ENCODE measurements at places on chromosomes 12 and 14. TPM values are rescaled to one million over a fixed set of nuclear protein-coding genes. Genes with fewer than 3 reads are reported as not detected.
A peak's percentile ranks its signal among the peaks of the same experiment; 100 is the strongest.

NCKAP5L gene
- total RNA-seq, result 29.8 TPM

- no peak for DNase-seq
These were observed 319 bp downstream of the GALNT6 start for GRCh38 chr12:51390891-51391282.

DNA sequence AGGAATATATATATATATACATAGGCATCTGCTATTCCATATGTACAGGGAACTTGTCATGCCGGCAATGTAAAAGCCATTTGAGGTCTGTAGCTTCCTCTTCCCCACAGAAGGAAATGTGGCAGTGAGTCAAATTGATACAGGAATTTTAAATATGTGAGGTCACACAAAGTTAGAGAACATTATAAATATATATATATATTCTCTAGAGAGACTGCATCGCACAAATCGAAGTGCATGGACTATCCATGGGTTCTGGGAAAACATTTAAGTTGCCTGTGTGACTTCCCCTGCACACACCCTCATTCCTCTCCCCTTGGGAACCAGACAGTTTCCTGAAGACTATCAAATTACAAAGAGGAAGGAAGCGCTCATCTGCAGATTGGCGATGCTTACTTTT is 100.9 kb upstream of the CCDC91 start:
- DNase-seq, result peak; percentile 38

DNA sequence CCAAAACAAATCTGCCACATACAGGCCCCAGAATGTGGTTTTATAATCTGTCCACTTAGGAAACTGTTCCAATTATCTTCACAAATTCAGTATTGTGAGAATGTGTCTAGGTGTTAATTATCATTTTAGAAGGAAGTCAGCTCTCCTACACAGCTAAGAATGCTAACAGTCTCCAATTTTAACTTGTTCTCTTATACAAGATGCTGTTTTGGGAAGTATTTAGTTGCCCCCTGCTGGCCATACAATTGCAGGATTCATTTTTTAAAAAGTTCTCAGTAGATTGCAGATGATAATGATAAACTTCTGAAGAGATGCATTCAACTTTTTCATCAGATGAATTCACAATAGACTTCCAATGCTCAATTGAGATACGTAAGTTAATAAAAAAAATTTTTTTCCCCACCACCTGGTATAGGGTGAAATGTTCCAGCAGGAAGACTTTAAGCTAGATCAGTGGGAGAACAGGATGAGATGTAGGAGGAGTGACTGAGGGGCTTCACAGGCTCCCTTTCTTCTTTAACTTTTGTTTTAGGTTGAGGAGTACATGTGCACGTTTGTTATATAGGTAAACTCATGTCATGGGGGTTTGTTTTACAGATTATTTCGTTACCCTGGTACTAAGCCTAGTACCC is 27.3 kb upstream of the OSBPL8 start:
- DNase-seq, result peak; percentile 59

HOXC13 gene
- total RNA-seq, result 9.1 TPM

DNA sequence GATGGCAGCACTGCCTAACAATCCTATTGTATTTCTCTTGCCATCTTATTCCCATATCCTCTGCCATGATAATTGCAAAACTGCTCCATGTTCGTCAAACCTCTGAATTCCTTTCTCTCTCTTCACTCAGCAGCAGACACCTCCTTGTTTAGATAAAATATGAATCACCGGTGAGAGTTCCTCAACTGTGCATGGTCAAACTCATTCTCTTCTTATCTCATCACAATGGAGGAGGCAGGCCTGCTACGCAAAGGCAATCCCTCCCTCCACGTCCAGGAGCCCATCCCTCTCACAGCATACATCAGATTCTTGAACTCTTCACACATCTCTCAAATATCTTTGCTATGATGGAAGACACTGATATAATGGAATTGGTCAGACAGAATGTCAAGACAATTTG is 90.1 kb upstream of the DAAM1 start:
- DNase-seq, result peak; percentile 69

GRCh38 chr12:85076688-85077430 is 40.7 kb downstream of the LRRIQ1 start:
- peak; percentile 65 for DNase-seq

PLEK2 gene
- 0.64 TPM for total RNA-seq

- DNase-seq, result peak; percentile 52
These were observed 193.9 kb downstream of the EMP1 start for GRCh38 chr12:13390381-13390861.

DNA sequence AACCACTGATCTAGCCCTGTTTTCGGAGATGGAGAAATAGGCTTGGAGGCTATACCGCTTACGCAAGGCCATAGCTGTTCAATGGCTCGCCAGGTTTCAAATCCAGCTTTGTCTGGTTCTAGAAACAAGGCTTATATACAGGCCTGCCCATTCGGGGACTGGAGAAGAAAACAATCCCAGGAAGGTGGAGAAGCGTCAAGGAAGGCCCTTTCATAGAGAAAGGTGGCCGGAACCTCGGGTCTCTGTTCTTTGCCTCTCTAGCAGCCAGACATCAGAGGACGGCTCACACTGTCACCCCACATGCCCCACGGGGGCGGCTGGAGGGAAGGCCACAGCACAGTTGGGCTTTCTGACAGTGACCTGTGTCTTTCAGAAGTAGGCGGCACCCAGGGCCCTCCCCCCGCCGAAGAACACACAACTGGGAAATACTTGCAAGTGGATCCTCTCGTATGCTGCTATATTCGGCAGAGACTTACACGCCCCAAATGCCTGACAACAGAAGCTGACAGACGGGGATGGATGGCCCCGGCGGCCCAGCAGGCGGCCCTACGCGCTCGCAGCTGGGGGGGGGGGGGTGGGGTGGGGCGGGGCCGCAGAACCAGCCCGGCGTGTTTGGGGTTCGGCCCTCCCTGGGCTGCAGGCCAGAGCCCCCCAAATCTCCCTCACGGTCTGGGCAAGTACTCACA is 4.5 kb upstream of the SETD1B start:
- DNase-seq, result peak; percentile 86

GRCh38 chr12:12954878-12955625 is 3.1 kb upstream of the GPRC5D start:
- no peak for DNase-seq

DNA sequence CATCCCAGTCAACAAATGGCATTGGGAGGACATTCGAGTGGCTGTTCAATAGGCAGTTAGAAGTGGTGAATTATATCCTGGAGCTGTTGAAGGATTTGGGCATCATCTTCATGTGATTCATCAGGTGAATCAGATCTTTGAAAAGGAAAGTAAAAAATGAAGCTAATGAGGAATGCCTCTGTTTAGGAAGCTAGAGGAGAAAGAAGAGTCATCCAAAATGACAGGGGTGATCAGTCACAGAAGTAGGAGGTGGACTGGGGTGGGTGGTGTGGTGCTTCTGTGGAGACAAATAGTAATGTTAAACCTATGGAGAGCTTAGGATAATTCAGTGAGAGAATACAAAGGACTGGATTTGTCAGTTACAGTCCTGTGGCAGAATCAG is 32.7 kb downstream of the DIP2B start:
- peak; percentile 77 for DNase-seq

- DNase-seq, result no peak
These were observed 44.9 kb downstream of the ADCK1 start for GRCh38 chr14:77844802-77845201.

DNA sequence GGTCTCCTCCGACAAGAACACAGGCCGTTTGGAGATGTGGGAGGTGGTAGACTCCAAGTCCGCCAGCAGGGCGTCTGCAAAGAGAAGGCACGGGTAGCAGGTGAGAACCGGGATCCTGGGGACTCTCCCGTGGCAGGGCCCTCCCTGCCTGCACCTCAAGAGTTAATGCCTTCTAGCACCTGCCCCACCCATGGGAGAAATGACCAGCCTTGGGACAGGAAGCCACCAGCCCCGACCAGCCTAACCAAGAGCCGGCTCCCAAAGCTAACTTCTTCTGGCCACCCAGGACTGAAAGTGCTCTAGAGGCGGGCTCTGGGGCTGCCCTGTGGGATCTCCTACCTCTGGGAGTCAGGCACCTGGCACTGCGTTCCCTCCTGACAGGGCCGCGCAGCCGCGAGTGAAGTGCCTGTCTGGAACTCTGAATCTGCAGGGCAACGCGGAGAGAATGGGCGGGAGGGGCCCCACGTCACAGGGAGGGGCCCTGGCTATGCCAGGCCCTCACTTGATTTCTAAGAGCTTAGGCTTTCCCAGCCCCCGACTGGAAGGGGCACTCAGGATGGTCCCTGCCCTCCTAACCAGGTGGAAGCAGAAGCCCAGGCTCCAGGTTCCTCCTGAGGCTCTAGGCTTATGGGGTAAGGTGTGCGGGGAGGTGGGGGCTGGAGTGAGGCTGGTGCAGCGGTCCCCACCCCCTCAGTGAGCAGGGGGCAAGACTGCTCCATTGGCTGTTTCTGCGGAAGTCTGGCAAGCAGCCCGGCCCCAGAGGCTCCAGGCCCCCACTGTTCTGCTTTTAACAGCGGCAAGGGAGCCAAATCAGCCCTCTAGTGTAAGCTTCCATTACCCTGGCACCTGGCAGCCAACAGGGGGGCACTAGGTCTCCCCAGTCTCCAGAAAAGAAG is 23.6 kb upstream of the RPLP0 start:
- no peak for DNase-seq

COL2A1 gene
- not detected for total RNA-seq

DNA sequence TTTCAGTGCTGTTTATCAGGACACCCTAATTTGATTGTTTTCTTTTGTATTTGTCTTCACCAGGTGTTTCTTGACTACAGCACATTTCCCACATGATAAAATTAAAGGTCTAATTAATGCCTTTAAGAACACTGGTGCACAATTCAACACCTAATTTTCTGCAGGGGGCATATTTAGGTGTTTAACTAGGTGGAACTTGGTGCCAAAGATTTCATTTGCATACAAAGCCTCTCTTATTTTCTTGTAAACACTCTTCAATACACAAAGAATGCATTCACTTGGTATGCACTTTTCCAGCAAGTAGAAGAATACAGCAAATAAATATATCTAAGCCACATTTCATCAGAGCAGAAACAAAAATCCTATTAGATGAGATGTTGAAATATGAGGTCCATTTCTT is 646.2 kb upstream of the FOXG1 start:
- no peak for DNase-seq

GRCh38 chr14:91232603-91233002 is 11.9 kb downstream of the GPR68 start:
- no peak for DNase-seq

GYS2 gene
- total RNA-seq, result not detected

DNA sequence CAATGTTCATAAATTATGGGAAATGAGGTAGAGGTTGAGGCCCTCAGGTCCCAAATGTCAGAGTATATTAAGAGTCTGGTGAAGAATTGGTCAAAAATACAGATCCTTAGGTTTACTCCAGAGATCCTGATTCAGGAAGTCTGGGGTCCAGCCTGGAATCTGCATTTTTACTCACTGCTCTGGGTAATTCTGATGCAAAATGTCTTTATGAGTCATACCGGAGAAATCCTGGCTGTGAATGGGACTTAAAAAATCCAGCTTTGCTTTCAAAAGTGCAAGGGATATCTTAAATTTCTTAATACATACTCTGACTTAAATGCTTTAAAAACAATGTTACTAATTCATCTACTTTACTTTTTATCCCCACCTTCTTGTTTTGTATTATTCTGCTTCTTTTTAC is 74.5 kb downstream of the FERMT2 start:
- DNase-seq, result peak; percentile 76

GRCh38 chr14:66944872-66945271 is 244.4 kb upstream of the GARIN2 start:
- peak; percentile 61 for DNase-seq

- DNase-seq, result no peak
These were observed 230.8 kb downstream of the NUAK1 start for GRCh38 chr12:105907982-105908381.

DNA sequence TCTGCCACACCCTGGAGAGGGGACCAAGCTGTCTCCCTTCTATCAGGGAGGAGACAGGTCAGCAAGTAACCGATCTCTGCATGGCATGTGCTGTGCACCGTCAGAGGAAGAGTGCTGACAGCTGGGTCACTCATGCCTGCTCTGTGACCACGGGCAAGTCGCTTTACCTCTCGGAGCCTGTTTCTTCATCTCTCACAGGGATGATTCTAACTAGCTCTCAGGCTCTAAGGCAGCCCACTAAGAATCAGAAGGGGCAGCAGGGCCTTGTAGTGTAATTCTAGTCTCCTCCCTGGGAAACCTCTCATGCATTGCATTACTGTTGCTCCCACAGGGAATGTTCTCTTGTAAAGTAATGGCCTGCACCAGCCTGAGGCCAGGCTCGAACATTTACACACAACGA is 11.9 kb downstream of the CD9 start:
- DNase-seq, result peak; percentile 61

DNA sequence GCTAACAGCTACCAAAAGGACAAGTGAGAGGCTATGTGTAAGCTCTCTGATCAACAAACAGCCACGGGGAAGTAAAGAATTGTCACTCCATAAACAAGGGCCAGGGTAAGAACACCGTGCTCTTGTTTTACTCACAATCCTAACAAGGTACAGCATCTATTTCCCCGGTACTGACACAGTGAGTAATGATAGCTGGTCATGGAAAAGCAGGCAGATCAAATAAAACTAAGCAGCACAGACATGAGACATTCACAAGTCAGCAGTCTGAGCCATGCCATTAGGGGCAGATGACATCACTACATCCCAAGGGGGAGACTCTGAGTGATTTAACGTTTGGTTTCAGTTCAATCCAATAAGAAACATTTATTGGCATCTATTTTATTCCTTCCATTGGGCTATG is 54.4 kb downstream of the ARL6IP4 start:
- peak; percentile 79 for DNase-seq

GRCh38 chr12:94571556-94571955 is 78.8 kb downstream of the TMCC3 start:
- DNase-seq, result peak; percentile 44

- no peak for DNase-seq
These were observed 601.4 kb downstream of the C12orf50 start for GRCh38 chr12:87427770-87428169.

- no peak for DNase-seq
These were observed 22.1 kb downstream of the ACVR1B start for GRCh38 chr12:51973560-51973959.

GALNT8 gene
- total RNA-seq, result not detected

DNA sequence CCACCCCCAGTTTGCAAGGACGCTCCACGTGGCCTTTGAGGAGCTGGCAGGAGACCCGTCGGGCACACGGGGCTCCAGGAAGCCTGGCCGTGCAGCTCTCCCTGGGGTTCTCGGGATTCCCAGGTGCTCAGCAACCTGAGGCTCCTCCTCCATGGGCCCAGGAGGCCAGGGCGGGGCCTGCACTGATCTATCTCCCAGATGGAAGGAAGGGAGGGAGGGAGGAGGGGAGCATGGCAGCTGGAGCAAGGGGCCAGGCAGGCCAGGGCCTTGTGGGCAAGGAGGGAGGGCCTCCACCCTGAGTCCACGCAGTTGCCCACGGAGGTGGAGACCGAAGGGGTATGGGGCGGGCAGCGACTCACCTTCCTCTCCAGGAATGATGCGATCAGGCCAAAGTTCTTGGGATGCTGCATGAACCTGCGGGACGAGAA is 127.3 kb downstream of the RFLNA start:
- no peak for DNase-seq

Data from LHCN-M2 (cell line).